ENCODE measurements at places on chromosomes 1 and 21. TPM values are rescaled to one million over a fixed set of nuclear protein-coding genes. Genes with fewer than 3 reads are reported as not detected.

The PEX14 gene
- 16.5 TPM for total RNA-seq

The ABCG1 gene
- total RNA-seq, result 2.4 TPM

The WDR64 gene
- total RNA-seq, result not detected

The S100A7A gene
- total RNA-seq, result not detected

The CFHR1 gene
- total RNA-seq, result 0.17 TPM

The MMP23B gene
- 0.68 TPM for total RNA-seq

The BARHL2 gene
- not detected for total RNA-seq

The KCNA2 gene
- 0.05 TPM for total RNA-seq

The UTS2 gene
- not detected for total RNA-seq

The CFHR2 gene
- total RNA-seq, result not detected

The NEGR1 gene
- total RNA-seq, result not detected

Data from A549 treated with dexamethasone at 1 μM for 4 hours (cell line).